ENCODE measurements at places on chromosomes 3 and 15. TPM values are rescaled to one million over a fixed set of nuclear protein-coding genes. Genes with fewer than 3 reads are reported as not detected.

Gene CPN2
- not detected for total RNA-seq

Gene HMCES
- 50.8 TPM for total RNA-seq

Gene TRH
- not detected for total RNA-seq

Gene ABHD17C
- 3.6 TPM for total RNA-seq

Gene RRP9
- 36.8 TPM for total RNA-seq

Gene SIDT1
- total RNA-seq: 17.6 TPM

Gene C3orf49
- not detected for total RNA-seq

Gene ACAA1
- total RNA-seq: 92.4 TPM

Gene DZIP1L
- not detected for total RNA-seq

Gene FMN1
- 0.07 TPM for total RNA-seq

Gene P2RY1
- 1.7 TPM for total RNA-seq

Gene TCAIM
- total RNA-seq: 16.8 TPM

Gene CCR4
- total RNA-seq: 177 TPM

Gene DLL4
- total RNA-seq: not detected

Gene TIMP4
- total RNA-seq: not detected

Gene ZNF80
- 1.00 TPM for total RNA-seq

Gene TEX55
- not detected for total RNA-seq

Gene LCTL
- total RNA-seq: not detected

Gene ZNF660
- total RNA-seq: 0.11 TPM

Gene CCR9
- total RNA-seq: not detected

Gene ZNF502
- total RNA-seq: 0.59 TPM

Gene SV2B
- total RNA-seq: 0.20 TPM

Gene FGF12
- not detected for total RNA-seq

Gene FBXL2
- total RNA-seq: not detected

Measured in T-helper 2 cell treated with Interferon-gamma antibody and Interleukin-4, amounts not matched to agents 100 ng/mL and 5 ng/mL, for 36 hours (primary cell).